ENCODE measurements at places on chromosomes 6 and 20.

GRCh38 chr6:141744971-141745370, 387.8 kb upstream of the GJE1 start:
- no peak for DNase-seq

DNA sequence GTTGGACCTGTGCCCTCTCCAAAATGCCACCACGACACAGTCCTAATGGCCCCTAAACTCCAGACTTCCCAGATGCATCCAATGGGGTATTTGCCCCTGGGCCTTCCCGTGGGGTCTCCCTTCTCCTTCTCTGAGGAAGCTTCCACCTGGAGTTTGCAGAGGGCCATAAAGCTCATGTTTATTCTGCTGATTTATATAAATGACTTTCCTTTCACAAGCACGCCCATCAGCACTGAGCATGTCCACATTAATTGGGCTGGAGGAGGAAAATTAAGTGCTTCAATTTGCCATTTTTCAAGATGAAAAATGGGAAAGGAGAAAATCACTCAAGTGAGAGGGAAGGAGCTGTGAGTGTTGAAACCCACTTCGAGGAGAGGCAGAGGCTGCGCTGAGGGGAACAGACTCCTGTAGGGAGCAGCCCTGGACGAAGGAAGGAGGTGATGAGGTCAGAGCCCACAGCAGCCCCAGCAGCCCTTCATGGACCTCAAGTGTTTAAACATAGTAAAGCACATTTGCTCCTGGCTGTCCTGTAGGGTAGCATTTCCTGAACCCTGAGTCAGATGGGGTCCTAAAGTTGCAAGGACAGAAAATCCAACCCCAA, 434.9 kb upstream of the SULF2 start:
- no peak for DNase-seq

- DNase-seq, result no peak
These were observed 85.2 kb downstream of the VEGFA start for GRCh38 chr6:43855247-43855646.

- DNase-seq, result peak; percentile 38
These were observed 74.8 kb downstream of the HACE1 start for GRCh38 chr6:104784884-104785283.

- peak; percentile 40 for DNase-seq
These were observed 35.0 kb upstream of the TENT5A start for GRCh38 chr6:81787313-81788068.

DNA sequence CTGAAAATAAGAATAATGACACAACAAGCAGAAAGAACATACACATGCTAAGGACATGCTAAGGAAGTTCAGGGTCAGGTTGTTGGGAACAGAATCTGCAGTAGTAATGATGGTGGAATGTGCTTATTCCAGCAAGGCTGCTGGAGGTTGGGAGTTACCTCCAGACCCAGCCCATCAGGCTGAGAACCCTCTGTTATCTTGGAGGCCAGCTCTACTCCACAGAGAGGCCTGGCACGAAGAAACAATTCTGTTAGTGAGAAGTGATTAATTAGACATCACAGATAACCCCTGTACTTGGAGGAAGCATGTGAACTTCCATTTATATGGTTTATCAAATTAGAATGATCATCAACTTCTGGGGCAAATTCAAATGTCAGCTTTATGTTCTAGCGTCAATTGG, 22.1 kb upstream of the ARHGAP18 start:
- peak; percentile 7 for DNase-seq

GRCh38 chr6:166707045-166707444, 80.0 kb upstream of the RPS6KA2 start:
- DNase-seq, result peak; percentile 55

All from GM23248 (cell line).